ENCODE measurements at places on chromosomes 3 and 15.

DNA sequence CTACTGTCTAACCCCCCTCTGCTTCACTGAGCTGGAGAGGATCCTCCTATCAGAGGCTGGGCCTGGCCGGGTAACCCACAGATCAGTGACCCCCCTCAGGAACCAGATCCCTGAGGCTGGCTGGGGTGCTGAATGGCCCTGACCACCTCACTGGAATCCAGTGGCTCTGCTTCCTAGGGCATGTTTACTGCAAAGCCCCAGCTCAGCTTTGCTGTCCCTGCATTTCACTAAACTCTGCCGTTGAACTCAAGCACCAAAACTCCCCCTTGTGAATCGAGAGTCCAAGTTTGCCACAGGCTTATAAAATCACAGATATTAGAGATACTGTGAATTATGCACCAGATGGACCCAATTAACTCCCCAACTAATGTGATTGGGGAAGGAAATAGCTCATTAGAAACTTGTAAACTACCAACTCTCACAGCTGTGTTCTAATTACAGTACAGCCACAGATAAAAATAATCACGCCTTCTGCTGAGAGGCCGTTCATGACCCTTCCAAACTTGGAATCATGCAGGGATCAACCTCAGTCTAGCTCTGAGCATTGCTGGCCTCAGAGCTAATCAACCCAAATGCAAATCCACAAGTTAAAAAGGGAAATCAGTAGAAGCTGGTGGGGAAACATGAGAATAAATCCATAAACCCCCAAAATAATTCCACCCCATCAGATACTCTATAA is 47.0 kb downstream of the OCA2 start:
- no peak for DNase-seq

DNA sequence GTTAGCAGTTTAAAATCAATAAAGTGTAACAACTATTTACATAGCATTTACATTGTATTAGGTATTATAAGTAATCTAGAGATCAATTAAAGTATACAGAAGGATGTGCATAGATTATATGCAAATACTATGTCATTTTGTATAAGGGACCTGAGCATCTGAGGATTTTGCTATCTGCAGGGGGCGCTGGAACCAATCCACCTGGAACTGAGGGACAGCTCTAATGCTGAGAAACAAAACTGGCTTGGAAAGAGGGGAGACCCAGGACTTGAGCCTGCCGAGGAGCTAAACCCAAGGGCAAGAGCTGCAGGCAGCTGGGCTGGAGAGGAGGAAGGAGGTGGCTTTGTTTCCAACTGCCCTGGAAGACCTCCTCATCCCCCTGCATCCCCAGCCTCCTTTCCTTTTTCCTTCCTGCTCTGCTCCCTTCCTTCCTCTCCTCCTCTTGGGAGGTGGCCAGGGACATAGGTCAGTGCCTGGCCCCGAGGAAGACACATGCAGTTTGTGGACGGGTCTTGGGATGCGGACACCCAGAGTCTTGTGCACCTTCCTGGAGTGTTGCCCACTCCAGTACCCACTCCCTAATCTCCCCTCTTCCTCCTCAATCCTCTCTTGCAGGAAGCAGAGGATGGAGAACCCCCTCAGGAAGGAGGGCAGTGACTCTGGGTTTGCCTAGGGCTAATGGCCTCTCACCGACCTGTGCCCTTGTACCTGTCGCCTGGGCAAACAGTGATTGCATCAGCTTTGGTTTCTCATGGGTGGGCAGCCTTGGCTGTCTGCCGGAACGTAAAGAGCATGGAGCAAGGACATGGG is 825 bp upstream of the RTP3 start:
- DNase-seq = no peak

DNA sequence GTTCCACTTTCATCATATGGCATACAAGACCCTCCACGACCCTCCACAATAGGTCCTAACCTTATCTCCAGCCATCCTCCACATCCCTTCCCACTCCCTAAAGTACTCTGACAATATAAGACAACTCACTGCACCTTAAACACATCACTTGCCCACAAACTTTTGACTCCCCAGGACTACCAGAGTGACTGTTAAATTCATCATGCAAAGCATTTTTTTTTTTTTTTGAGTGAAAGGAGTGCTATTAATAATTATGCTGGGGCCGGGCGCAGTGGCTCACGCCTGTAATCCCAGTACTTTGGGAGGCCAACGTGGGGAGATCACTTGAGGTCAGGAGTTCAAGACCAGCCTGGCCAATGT is 55.8 kb downstream of the OSBPL10 start:
- DNase-seq = no peak

DNA sequence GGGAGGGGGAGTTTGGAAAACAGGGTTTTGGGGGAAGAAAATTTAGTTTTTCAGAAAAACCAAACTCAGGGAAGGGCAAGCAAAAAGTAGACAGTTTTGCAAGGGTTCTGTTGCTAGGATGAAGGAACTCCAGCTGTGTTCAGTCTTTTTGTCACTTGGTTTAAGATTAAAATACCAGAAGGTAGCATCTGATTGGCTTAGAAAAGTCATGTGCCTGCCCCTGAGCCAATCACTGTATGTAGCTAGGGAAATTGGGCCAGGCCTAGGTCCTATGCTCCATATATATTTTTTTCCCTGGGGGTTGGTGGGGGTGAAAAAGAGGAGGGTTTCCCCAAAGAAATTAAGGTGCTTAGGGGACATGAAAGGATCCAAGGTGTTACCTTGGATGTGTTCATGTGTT is 24.3 kb downstream of the CLDN11 start:
- no peak for DNase-seq

- DNase-seq = no peak
These were observed 37.9 kb downstream of the TJP1 start for GRCh38 chr15:29784413-29784812.

- DNase-seq = no peak
These were observed 9.5 kb downstream of the CA12 start for GRCh38 chr15:63372018-63372705.

DNA sequence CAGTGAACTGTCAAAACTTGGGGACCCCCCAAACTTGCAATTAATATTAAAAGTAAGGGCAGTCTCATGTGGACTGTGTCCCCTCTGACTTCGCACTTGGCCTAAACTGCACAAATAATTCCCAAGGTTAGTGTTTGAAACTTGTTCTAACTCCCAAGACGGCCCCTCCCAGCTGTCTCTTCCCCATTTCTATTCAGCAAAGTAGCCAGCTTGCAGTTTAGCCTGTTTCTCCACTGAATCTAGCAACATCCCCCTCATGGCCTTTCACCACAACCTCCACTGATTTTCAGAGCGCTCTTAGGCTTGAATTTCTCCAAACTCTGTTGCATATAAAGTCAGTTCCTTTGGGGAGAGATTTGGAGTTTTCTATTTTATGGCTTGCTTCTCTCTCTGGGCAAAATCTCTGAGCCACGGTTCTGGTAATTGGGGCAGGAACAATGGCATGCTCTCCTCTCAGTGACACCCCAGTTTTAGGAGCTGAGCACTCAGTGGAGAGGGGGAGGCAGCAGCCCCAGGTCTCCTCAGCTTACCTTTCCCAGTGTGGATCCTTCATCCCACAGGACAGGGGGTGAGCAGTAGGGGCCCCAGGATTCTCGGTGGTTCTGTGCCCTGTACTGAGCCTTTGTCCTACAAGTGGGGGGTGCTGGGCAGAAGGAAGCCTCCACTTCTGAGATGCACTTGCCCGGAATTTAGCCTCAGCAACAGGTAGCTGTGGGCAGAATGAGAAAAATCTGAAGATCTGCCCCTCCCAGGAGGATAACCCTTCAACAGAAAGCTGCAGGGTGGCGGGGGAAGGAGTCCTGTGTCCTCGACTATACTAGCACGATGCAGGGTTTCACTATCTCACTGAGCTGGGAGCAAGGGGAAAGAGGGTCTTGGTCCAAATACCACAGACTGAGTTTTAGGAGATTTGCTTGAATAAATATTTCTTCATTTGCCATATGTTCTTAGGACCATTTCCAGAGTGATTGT is 39.3 kb upstream of the GATA2 start:
- no peak for DNase-seq

- DNase-seq = no peak
These were observed 4.9 kb upstream of the DYNC1LI1 start for GRCh38 chr3:32575451-32576113.

DNA sequence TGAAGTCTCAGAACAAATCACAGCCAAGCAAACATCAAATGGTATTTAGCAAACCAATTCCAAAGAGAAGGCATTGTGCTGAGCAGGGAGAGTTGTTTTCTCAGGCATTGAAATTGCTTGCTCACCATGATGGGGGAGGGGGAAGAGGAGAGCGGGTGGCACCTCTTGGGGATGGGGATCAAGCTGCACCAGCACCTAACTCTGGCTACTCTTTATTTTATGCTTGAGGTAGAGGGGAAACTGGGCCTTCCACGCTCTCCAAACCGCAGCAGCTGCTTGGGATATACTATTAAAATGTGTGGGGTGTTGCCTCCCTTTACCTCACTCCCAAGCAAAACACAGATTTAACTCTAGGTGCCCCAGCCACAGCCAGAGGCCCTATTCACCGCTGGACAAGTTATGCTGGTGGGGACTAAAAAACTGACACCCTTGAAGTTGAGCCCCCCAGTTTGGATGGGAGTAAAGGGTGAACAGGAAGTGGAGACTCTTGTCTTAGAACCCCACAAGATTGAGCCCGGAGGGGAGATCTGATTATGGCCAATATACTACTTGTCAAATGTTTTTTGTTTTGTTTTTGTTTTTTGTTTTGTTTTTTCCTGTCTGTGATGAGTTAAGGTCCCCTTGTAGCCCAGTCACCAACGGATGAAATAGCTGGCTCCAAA is 5.0 kb upstream of the FOXB1 start:
- DNase-seq = no peak

DNA sequence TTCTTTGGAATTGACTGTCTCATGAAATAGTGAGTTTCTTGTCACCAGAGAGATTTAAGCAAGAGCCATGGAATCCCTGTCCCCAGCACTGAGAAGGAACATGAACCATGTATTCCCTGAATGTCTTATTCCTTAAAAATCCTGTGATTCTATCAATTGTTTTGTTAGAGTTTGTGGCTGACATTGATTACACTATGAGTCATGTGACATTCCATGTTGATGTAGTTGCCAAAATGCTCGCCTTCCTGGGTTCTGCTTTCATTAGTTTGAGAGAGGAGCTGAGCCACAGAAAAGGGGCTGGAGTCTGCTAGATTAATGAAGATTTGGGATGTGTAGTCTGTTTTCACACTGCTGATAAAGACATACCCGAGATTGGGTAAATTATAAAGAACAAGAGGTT is 294.9 kb upstream of the CTDSPL start:
- DNase-seq = no peak

DNA sequence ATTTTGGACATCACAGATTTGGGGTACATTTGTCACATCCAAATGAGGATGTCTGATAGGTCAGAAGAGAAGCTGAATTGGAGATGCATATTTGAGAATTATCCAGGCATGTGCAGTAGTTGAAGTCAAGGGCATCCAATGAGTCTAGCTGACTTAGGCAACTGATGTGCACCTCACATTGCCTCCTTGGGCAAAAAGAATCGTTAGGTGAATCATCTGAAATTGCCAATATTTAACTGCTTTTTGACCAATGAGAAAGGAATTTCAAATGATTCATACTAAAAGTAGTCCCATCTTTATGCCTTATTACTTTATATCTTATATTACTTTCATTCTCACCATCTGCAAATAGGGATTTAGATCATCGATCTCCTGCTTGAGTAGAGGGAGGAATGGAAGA is 117.7 kb downstream of the CD47 start:
- no peak for DNase-seq

DNA sequence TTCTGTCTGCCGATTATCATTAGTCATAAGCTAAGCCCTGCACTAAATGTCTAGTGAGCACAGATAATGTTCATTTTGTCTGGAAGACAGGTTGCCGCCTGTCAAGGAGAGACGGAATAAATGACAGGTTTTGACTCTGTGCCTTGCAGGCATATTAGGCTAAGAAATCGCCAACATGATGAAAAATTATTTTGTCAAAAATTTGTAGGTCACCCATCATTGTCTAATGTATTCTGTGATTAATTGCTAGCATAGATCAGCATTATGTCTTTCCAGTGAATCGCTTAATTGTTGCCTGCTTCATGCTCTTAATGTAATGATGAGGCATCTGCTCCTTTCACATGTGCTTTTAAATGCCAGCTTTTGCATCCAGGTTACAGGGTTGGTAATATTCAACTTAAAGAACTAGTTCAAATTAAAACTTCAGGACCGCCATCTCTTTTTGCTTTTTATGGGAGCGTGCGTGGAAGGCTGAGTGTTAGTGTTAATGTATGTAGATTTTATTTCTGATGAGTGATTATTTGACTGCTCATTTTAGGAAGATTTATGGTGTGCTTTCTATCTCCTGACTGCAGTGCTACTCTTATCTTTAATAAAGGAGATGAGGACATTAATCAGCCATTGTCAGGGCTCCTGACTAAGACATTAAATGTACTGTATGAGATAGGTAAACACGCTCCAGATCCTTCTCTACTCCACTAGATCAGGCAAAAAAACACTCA is 120.8 kb upstream of the MEIS2 start:
- DNase-seq = no peak

GRCh38 chr3:112132975-112133448 is at the start of gene GCSAM:
TSS of gene GCSAM (minus strand) at chr3:112133248. CDS start at chr3:112133120, 128 bp downstream.
- DNase-seq = no peak

- DNase-seq = no peak
These were observed 1015.9 kb downstream of the OTOL1 start for GRCh38 chr3:162512488-162512887.

GRCh38 chr3:76122007-76122406 is 336.7 kb upstream of the ZNF717 start:
- no peak for DNase-seq

DNA sequence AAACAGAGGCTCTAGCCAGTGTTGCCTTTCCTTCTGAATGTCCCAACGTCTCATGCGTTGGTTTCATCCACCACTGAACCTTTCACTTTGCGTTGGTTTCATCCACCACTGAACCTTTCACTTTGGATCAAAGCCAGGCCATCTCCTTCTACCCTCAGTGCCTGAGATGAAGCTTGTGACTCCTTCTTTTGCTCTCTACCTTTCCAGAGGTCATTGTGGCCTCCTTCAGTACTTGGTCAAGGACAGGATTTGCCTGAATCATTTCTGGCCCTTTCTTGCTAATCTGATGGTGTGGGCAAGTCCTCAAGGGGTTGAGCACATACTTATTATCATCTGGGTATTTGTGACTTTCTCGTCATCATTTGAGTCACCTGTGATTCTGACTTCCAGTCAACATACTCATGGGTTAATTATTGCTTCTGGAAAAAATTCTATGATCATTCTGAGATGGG is 50.0 kb downstream of the SELENOT start:
- DNase-seq = no peak

GRCh38 chr3:127979473-127979872 is 64.4 kb downstream of the KBTBD12 start:
- no peak for DNase-seq

Data from NCI-H2227 treated with DMSO at 0.1 percent for 48 hours (cell line).